Activated CD8-positive, alpha-beta memory T cell treated with anti-CD3 and anti-CD28 coated beads, Interleukin-2, amount 50 U/mL, for 48 hours (primary cell): ENCODE measurements at places on chromosomes 12 and 14.
A peak's percentile ranks its signal among the peaks of the same experiment; 100 is the strongest.

DNA sequence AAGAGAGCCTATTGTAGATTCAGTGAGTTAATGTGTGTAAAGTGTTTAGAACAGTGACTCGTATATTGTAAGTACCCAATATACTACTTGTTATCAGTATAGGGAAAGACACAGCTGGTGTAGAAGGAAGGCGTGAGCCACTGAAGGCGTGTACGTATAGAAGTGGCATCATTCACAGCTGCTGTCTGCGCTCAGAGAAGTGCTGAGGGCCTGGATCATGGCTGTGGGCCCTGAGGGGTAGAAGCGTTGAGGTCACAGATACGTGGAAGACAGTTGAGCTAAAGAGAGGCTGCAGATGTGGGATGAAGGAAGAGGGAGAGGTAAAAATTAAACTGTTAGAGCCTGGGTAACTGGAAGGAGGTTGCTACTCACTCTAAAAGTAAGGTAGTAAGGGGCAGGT, 5.9 kb downstream of the C12orf75 start:
- DNase-seq = no peak

DNA sequence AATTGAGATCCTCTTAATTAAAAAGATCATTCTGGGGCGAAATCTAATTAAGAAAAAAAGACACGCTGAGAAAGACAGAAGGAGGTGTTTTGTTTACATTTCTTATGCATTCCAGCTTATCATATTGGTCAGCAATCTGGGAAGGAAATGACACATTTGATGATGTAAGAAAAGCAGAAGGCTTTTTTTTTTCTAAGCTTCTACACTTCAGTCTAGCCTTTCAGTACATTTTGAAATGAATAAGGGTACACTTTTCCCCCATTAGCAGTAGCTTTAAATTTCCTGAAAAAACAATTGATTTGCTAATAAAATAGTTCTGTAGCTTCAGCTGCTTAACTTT, 5.9 kb upstream of the GSC start:
- no peak for DNase-seq

- DNase-seq = no peak
These were observed 15.5 kb downstream of the GPR68 start for GRCh38 chr14:91229005-91229382.

DNA sequence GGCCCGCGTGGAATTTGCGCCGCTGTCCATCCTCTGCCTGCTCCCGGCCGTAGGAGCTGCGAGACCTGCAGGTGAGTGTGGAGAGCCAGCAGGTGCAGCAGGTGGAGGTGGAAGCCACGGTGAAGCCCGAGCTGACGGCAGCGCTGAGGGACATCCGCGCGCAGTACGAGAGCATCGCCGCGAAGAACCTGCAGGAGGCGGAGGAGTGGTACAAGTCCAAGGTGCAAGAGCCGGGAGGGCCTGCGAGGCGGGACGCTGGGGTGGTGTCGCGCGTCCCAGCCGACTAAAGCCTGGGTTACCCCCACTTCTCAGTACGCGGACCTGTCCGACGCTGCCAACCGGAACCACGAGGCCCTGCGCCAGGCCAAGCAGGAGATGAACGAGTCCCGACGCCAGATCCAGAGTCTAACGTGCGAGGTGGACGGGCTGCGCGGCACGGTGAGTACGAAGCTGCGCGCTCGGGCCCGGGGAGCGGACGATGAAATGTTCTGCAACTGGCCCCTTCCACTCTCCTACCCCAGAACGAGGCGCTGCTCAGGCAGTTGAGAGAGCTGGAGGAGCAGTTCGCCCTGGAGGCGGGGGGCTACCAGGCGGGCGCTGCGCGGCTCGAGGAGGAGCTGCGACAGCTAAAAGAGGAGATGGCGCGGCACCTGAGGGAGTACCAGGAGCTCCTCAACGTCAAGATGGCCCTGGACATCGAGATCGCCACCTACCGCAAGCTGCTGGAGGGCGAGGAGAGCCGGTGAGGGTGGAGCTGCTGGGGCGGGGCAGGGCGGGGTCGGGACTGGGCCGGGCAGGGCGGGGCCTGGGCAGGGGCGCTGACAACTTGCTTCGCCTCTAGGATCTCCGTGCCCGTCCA, 2.1 kb downstream of the PRPH start:
- DNase-seq = no peak

- DNase-seq = no peak
These were observed 35.6 kb downstream of the SCFD1 start for GRCh38 chr14:30657606-30658163.

DNA sequence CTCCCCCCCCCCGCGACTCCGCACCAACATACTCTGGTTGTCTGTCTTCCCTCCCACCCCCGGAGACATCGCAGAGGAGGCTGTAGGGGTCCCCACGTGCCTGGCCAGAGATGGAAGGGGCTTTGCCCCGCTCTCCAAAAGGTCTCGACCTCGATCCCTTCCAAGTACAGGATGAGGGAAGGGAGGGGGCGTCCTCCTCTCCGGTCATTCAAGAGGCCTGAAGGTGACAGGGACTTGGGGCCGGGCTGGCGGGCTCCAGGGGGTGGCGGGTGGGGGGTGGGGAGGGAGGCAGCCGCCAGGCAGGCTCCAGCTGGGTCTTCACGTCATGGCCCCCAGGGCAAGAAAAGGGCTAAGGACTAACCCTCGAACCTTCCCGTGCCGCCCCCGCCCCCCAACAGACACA, 15.1 kb downstream of the TBX3 start:
- DNase-seq = no peak

DNA sequence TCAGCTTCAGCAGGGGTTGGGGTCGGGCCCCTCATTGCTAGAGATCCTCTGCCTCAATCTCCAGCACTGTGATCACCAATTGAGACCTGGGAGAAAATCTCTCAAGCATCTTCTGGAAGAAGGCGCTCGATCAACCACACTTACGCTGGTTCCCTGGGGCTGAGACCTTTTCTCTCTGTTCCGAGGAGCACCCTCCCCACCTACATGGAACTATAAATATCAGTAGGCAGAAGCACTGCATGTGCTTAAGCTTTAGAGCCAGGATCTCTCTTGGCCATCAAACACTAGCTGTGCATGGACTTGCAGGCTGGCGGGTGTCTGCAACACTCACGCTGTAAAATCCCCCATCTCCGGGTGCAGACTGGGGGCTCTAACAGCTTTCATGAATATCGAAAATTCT, 38.2 kb upstream of the KCNA1 start:
- DNase-seq = no peak

- DNase-seq = no peak
These were observed 41.0 kb downstream of the DIP2B start for GRCh38 chr12:50545786-50546185.

DNA sequence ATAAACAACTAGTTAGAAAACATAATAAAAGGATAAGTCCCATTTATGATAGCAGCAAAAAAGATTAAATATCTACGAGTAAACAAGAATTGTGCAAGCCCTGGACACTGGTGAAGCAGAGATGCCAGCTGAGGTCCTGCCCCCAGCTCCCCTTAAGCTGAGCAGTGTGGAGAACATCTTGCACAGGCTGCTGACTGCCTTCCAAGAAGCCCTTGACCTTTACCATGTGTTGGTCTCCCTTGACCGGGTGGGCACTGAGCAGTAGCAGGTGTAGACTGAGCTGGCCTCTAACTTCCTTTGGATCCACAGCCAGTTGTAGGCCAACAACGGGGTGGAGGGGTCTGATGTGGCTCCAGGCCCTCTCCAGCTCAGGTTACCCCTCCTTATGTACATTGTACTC, 47.7 kb upstream of the PAPLN start:
- no peak for DNase-seq

GRCh38 chr12:71646512-71646911, 17.1 kb downstream of the ZFC3H1 start:
- DNase-seq = no peak

DNA sequence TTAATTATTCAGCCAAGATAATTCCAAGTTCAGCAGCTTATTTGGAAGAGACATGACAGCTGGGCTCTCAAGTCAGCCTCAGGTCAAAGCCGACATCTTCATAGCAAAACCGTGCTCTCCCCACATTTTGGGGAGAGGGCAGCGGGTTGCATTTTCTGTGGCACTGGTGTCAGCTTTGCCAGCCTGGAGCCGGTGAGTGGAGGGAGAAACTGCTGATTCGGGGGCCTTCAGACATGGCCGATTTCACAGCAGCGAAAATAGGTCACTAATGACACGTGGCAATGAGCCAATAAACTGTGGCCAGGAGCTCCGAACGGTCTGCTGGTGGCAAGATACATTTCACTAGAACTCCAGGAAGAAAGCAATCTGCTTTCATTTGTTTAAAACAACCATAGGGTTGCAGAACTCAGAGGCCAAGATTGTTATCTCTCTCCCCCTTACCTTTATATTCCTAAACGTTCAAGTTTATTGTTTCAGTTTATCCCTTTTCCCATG, 173.2 kb downstream of the CAND1 start:
- no peak for DNase-seq

- DNase-seq = no peak
These were observed 72.2 kb downstream of the DENND5B start for GRCh38 chr12:31518680-31519227.

GRCh38 chr12:100826323-100826722, 31.7 kb downstream of the ANO4 start:
- DNase-seq = peak; percentile 50

GRCh38 chr12:48018618-48018995, 14.3 kb upstream of the COL2A1 start:
- DNase-seq = no peak

DNA sequence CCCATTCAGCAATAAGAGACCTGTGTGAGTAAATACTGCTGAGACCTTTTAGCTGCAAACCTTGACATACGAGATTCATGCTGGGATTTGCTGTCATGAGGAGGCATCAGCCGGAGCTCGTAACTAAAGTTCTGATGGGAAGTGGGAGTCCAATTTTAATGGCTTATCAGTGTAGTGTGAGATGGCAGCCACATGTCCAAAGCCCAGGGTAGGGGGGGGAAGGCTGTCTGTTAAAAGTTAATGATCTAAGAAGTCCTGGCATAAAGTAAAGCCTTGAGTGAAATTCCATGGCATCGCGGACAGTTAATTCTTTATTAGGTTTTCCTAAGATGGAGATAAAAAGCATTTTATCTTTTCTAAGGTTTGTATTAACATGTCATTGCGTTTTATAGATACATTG, 240.0 kb downstream of the AACS start:
- DNase-seq = no peak

DNA sequence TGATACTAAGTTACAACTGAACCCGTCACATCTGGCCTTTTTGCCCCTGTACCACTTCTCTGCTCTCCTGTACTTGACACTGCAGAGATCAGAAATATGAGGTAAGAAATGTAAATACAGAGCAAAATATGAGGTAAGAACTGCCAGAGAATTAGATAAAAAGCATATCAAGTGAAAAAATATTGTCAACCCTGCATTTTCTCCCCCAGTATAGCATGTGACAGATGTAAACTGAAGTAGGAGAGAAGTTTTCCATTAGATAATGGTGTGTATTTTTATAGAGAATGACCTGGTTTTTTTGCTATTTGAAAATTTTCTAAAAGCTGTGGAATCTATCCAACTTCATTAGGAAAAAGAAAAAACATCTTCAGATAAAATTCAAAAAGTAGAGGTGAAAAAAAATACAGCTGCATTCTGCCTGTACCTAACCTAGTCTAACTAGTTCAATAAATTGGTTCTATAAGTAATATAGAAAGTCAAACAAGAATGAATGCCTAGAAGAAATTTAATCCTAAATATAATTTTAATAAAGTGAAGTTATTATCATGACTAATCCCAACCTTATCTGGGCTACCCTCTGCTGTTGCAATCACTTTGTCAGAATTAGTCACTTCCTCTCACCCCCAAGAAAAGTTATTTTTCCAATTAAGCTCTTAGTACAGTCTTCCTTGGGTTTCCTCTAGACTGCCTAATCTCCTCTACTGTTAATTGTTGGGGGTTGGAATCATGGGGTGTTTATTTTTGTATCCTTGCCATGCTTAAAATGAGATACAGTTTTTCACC, 210.0 kb downstream of the RASSF9 start:
- no peak for DNase-seq

GRCh38 chr14:84804468-84804867, 725.5 kb upstream of the FLRT2 start:
- no peak for DNase-seq

- no peak for DNase-seq
These were observed 130.1 kb upstream of the LHX5 start for GRCh38 chr12:113601656-113602263.

DNA sequence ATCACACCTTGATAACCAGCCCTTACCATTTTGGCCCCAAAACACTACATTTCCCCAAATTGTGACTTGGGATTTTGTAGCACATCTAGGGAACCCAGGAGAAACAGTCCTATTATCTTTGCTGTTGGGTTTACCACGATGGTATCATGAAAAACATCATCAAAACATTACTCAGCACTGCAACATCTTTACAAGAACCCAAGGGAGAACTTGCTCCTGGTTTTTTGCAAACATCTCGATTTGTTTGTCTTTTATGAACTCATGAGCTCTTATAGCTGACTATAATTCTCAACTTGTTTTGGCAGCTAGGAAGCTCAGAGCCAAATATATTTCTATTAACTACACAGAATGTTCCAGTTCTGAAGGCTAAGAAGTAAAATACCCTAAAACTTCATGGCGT, 65.7 kb downstream of the TBX5 start:
- no peak for DNase-seq

GRCh38 chr12:15788233-15789219, 662 bp downstream of the EPS8 start:
- no peak for DNase-seq

GRCh38 chr14:37903343-37904191, 304.1 kb upstream of the SSTR1 start:
- no peak for DNase-seq

GRCh38 chr12:2775431-2775830, 19.3 kb upstream of the FKBP4 start:
- no peak for DNase-seq

DNA sequence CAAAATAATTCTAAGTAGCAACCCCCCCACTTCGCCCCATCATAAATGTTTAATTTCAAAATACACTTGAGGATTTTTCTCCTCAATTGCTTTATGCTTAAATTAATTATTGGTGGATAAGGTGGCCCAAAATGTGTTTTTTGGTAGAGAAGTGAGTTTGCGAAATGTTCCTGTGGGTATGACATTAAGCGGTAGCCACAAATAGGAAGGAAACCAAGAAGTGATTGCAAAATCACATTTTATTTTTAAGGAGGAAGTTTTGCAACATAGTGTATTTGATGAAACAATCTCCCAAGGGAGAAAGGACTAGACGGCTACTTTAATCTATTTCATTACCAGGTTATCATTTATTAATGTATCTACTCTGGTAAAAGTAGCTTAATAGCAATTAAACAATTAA, 25.5 kb downstream of the SLC25A3 start:
- no peak for DNase-seq

DNA sequence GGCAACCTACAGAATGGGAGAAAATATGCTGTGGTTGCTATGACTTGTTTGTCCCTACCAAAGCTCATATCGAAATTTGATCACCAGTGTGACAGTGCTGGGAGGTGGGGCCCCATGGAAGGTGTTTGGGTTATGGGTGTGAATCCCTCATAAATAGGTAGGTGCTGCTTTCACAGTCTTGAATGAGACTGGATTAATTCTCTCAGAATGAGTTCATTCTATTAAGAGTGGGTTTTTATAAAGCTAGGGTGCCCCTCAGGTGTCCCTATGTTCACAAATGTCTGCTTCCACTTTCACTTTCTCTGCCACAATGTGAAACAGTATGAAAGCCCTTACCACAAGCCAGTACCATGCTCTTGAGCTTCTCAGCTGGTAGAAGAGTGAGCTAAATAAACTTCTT, 133.5 kb downstream of the CPNE8 start:
- DNase-seq = no peak
